ENCODE measurements at places on chromosomes 6 and 20.

DNA sequence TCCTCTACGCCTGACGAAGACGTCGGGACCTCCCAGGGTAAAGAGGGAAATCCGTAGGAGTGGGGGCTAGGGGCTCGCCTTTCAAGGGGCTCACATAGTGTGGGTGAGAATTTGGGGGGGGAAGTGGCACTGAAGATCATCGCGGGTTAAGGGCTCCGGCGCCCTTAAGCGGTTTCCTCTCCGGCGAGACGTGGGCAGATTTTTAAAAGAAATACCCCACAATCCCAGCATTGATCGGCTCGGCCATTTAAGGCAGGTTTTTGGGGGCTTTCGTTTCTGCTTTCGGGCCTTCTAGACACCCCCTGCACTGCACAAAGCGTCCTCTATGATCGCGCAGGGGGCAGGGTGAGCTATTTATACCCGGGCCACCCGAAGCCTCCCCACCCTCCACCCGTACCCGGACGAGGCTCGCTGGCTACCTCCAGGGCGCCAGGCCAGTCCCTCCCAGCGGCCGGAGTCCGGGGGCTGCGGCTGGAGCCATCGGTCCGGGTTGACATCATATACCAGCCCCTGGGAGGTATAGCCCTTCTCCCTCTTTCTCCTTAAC is 1.2 kb downstream of the NKX2-2 start:
- DNase-seq, result no peak

- no peak for DNase-seq
Observed at GRCh38 chr6:35216412-35216732, 2.6 kb downstream of the SCUBE3 start.

GRCh38 chr6:31681135-31681671 is 336 bp upstream of the LY6G5C start:
- DNase-seq, result no peak

- no peak for DNase-seq
Observed at GRCh38 chr6:386688-387266, 4.8 kb upstream of the IRF4 start.

GRCh38 chr6:161584051-161584450 is 310.2 kb upstream of the AGPAT4 start:
- DNase-seq, result no peak

GRCh38 chr6:74891349-74891831 is 314.5 kb downstream of the COL12A1 start:
- DNase-seq, result no peak
